ENCODE measurements at places on chromosomes 1 and 21.

GRCh38 chr1:160925652-160926244, 28.9 kb downstream of the ITLN2 start:
- no peak for DNase-seq

DNA sequence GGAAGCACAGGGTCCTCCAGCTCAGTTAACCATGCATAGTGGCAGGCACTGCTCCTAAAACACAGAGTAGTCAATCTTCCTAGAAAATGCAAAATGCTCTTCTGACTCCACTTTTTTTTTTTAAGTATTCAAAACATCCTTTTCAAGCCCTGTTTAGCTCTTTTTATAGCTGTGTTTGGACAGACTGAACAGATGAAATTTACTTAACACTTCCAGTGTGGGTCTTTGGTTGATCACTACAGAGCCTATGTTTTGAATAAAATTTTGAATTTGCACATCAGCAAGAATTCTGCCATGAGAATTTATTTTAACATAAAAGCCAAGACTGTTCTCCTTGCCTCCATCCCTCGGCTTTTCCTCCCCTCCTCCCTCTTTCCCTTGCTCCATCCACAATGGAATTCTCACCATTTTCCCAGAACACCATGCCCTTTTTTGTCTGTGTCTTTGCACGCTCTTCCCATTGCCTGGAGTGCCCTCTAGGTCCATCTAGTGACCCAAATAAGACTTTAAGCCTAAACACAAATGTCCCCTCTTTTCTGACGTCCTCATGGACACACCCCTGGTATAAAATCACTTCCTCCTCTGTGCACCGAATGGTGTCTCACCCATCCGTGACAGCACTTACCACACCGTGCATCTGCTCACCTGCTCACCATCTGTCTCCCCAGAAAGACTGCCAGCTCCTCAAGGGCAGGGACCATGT, 24.0 kb upstream of the CPT2 start:
- no peak for DNase-seq

GRCh38 chr1:92909321-92909720, 51.9 kb downstream of the DIPK1A start:
- no peak for DNase-seq

DNA sequence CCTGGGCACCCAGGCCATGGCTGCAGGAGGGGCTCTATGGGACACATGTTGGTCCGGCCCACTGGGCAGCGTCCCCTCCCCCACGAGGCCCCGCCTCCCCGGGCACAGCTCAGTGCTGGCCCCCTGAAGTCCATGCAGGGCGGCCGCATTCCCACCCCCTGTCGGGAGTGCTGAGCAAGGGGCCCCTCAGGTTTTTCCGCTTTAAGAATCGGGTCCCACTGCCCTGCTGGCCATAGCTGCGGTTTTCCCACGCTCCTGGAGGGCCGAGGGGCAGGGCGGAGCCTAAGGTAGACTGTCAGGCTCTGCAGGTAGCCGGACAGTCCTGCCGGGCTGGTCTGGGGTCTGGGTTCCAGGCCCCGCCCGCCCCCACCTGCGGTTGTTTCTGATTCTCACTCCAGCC, 43.5 kb upstream of the CCDC27 start:
- DNase-seq, result no peak

GRCh38 chr1:200550367-200550766, 70.2 kb downstream of the KIF14 start:
- DNase-seq, result no peak

DNA sequence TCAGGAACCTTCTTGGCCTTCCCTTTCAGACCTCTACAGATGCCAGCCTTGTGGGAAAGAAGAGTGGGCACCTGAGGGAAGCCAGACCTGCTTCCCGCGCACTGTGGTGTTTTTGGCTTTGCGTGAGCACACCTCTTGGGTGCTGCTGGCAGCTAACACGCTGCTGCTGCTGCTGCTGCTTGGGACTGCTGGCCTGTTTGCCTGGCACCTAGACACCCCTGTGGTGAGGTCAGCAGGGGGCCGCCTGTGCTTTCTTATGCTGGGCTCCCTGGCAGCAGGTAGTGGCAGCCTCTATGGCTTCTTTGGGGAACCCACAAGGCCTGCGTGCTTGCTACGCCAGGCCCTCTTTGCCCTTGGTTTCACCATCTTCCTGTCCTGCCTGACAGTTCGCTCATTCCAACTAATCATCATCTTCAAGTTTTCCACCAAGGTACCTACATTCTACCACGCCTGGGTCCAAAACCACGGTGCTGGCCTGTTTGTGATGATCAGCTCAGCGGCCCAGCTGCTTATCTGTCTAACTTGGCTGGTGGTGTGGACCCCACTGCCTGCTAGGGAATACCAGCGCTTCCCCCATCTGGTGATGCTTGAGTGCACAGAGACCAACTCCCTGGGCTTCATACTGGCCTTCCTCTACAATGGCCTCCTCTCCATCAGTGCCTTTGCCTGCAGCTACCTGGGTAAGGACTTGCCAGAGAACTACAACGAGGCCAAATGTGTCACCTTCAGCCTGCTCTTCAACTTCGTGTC, 995 bp upstream of the ZBTB48 start:
- no peak for DNase-seq

GRCh38 chr1:206445116-206445515, 25.2 kb upstream of the IKBKE start:
- DNase-seq, result no peak

DNA sequence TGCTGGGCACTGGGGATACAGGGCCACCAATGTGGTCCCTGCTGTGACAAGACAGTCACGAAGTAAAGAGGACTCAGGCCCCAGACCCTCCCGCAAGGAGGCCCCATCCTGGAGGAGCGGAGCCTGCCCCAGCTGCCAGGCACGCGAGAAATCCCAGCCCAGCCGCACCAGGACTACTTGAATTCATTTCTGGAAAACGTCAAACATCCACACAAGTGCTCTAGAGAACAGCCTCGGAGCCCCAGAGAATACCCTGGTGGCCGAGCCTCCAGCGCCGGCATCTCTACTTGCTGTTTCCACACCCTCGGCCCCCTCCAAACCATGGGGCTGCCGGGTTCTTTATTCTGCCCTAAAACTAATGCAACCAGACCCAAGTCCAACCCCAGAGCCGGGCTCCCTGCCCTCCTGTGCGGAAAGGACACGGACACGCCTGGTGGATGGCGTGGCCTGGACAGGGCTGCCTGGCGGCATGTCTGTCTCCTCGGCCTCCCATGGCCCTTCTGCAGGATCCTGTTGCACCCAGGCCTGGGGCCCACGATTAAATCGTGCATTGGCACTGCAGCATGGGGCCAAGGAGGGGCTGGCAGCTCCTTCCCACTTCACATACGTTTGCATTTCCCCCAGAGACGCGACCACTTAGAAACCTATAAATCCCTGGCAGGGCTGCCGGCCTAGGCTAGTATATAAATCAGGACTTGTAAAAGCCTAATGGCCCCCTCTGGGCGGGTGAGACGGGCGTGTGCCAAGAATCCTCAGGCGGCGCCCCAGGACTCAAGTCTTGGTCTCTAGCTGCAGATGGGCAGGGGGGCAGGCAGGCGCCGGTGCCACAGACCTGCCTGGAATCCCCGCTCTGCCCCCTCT, 41.2 kb downstream of the DMRTB1 start:
- DNase-seq, result no peak

DNA sequence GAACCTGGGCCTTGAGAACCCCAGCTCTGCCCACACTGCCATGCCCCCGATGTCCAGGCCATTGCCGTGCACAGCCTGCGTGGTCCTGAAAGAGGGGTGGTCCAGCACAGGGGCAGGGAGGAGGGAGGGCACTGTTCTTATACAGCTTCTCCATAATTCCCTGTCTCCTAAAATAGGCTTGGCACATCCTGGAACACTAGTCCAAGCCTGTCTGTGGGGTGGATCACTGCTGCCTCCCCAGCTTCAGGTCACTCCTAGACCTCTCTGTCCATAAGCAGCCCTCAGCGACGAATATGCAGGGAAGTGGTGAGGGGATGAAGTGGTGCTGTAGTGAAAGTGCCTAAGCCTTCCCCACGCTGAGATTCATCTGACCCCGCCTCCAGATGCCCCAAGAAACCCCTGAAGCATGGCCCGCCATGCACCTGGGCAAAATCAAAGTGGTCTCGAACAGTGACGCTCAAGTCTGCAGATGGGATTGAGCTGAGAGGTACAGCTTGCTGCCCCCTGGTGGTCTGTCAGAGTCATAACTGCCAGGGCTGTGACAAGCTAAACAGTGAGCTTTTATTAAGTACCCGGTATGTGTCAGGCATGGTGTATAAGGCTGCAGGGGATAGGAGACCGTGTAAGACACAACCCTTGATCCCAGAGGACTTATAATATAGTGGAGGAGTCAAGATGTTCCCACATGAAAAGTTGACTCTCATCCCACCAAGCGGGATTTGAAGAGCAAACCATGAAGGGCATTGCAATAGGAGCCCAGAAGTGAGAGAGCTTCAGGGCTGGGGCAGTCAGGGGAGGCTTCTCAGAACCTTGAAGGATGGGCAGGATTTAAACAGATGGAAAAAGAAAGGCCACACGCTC, 66.6 kb downstream of the FAM163A start:
- DNase-seq, result peak; percentile 39

DNA sequence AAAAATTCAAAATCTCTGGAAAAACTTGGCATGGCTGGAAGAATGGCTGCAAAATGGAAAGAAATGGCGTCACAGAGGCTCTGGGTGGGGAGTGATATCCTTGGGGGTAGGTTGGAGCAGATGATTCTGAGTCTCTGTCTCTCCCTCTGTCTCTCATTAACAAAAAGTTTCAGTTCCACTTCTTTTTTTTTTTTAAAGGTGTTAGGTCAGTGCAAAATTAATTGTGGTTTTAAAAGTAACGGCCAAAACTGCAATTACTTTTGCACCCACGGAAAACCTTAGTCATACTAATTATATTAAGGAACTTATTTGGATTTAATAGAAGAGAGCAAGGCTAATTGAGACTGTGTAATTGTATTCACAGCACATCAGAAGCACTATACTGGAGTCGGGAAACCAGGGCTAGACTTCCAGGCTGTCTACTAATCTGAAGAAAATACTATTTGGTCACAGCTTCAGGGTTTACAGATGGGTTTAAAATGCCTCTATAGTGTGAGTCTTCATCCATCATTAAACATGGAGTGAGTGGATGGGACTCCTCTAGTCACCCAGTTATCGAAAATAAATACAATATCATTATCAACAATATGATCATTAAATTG, 289.1 kb upstream of the PLD5 start:
- no peak for DNase-seq

- no peak for DNase-seq
Measured at GRCh38 chr1:226239421-226239820, 16.0 kb downstream of the MIXL1 start.

Data from stimulated activated CD8-positive, alpha-beta memory T cell treated with anti-CD3 and anti-CD28 coated beads, Interleukin-4, amount 100 ng/mL, for 1 hour (primary cell).